CD4-positive, alpha-beta T cell treated with Interferon alpha-2 for 1 hour (primary cell): ENCODE measurements at places on chromosomes 1 and 21.

GRCh38 chr1:87121711-87122163 is 206.9 kb upstream of the LMO4 start:
- no peak for DNase-seq

GRCh38 chr1:152517237-152517811 is 3.0 kb downstream of the CRCT1 start:
- no peak for DNase-seq

- DNase-seq, result peak; percentile 65
Measured at GRCh38 chr1:1630965-1631781, 800 bp upstream of the MMP23B start.

- no peak for DNase-seq
Measured at GRCh38 chr21:31078796-31079195, 40.5 kb upstream of the KRTAP19-8 start.
